CD8-positive, alpha-beta memory T cell (primary cell): ENCODE measurements at places on chromosomes 12 and 14. TPM values are rescaled to one million over a fixed set of nuclear protein-coding genes. Genes with fewer than 3 reads are reported as not detected.

- no peak overlapping the region for H3K4me3 ChIP-seq
- H3K36me3 ChIP-seq: no peaks in the 10 kb centered on the region
- H3K27me3 ChIP-seq: no peaks in the 10 kb centered on the region
- no peaks in the 10 kb centered on the region for H3K4me1 ChIP-seq
- no peak overlapping the region for H3K27ac ChIP-seq
Observed at GRCh38 chr14:83470466-83470865, 1936.8 kb upstream of the SEL1L start.

GRCh38 chr14:92768795-92769194, 20.4 kb upstream of the LGMN start:
- H3K27ac ChIP-seq: no peak overlapping the region

DNA sequence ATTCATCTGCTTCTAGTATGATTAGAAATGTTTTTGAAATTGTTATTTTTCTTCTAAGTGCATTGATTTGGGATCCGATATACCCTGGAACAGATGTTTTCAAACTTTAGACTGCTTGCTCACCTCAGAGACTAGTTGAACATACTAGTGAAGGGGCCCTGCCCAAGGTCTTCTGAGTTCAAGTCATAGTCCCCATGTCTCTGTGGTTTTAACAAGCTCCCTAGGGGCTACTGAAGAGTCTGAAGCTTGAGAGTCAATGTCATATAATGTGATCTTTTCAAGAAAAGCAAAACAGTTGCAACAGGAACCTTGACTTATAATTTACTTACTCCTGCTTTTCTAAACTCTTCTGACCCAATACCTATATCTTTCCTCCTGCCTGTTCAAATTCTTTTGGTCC, 7.5 kb upstream of the UBE2N start:
- no peak overlapping the region for H3K27ac ChIP-seq
- H3K4me1 ChIP-seq: peaks cover 16% of the 10 kb centered on the region
- H3K27me3 ChIP-seq: no peaks in the 10 kb centered on the region
- H3K36me3 ChIP-seq: no peaks in the 10 kb centered on the region
- DNase-seq: no peak
- no peak overlapping the region for H3K4me3 ChIP-seq

Gene CLEC4A
- total RNA-seq: 1.1 TPM

GRCh38 chr14:67173719-67174118, 15.5 kb upstream of the GARIN2 start:
- H3K4me1 ChIP-seq: no peaks in the 10 kb centered on the region
- H3K27ac ChIP-seq: no peak overlapping the region
- H3K4me3 ChIP-seq: no peak overlapping the region
- H3K27me3 ChIP-seq: no peaks in the 10 kb centered on the region

Gene FAM186B
- 0.15 TPM for total RNA-seq

Gene TAS2R50
- total RNA-seq: 0.22 TPM

Gene TMBIM4
- 60.0 TPM for total RNA-seq

- H3K27ac ChIP-seq: no peak overlapping the region
- no peak overlapping the region for H3K4me3 ChIP-seq
- no peaks in the 10 kb centered on the region for H3K27me3 ChIP-seq
- DNase-seq: no peak
- H3K36me3 ChIP-seq: no peaks in the 10 kb centered on the region
Observed at GRCh38 chr12:58719161-58719560, 201.1 kb downstream of the LRIG3 start.

DNA sequence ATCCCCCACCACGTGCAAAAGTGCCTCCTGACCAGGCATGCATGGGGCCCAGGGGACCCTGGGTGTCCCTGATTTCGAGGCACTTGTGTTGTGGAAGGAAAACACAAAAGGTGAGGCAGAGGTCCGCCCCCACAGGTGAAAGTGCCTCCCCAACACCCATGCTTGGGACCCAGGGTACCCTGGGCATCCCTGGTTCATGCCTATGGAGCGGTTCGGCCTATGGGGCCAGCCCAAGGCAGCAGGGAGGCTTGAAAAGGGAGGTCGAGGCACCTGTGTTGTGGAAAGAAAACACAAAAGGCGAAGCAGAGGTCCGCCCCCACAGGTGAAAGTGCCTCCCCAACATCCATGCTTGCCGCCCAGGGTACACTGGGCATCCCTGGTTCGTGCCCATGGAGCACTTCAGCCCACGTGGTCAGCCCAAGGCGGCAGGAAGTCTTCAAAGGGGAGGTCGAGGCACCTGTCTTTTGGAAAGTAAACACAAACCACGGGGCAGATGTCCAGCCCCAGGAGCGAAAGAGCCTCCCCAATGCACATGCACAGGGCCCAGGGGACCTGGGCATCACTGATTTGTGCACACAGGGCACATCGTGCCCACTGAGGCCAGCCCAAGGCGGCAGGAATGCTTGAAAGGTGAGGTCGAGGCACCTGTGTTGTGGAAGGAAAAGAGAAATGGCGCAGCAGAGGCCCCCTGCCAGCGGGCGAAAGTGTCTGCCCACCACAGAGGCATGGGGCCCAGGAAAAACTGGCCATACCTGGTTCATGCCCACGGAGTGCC, 375.5 kb downstream of the ALG10 start:
- H3K4me3 ChIP-seq: no peak overlapping the region
- DNase-seq: no peak
- H3K36me3 ChIP-seq: no peaks in the 10 kb centered on the region

DNA sequence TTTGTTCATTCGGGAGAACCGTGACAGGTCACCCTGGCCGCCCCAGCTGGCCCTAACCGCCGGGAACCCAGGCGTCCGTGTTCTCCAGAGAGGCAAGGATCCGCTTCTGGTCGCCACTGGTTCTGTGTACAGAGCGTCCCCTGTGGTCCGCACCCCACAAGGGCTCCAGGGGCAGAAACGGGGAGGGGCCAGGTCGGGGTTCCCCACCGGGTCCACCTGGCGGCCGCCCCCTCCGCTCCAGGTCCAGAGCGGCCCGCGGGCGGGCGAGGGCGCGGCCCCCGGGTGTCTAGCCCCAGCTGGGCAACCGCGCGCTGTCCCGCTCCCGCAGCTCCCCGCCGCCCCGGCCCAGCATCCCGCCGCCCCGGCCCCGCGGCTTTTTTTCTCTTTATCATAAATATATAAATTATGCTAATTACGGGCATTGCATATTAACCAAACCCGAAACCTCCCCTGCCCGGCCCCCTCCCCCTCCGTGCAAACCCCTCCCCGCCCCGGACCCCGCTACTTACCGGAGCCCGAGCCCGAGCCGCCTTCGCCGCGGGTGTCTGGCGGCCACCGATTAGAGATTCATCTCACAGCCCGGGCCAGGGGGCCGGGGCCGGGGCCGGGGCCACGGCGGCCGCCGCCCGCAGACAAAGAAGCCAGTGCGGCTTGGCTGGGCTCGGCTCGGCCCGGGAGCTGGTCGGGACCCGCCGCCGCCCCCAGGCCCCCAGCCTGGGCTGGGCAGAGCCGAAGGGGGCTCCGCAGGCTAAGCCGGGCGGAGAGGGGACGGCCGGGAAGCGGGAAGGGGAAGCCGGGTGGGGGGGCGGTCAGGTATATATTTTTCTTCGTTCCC, 512 bp downstream of the POU6F1 start:
- DNase-seq: peak; percentile 45
- H3K27me3 ChIP-seq: no peaks in the 10 kb centered on the region
- H3K36me3 ChIP-seq: no peaks in the 10 kb centered on the region
- peak overlapping the region; percentile 96 for H3K4me3 ChIP-seq
- H3K27ac ChIP-seq: peak overlapping the region; percentile 90

DNA sequence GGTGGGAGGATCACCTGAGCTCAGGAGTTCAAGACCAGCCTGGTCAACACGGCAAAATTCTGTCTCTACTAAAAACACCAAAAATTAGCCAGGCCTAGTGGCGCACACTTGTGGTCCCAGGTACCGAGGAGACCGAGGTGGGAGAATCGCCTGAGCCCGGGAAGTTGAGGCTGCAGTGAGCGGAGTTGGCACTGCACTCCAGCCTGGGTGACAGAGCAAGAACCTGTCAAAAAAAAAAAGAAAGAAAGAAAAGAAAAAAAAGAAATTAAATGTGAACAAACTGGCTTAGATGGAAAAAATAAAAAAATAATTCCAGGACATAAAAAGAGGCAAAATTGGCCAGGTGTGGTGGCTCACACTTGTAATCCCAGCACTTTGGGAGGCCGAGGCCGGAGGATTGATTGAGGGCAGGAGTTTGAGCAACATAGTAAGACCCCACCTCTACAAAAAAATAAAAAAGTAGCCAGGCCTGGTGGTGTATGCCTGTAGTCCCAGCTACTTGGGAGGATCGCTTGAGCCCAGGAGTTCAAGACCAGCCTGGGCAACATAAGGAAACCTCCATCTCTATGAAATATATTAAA, 3.5 kb downstream of the TMEM119 start:
- no peak overlapping the region for H3K4me3 ChIP-seq
- no peak overlapping the region for H3K27ac ChIP-seq
- H3K36me3 ChIP-seq: no peaks in the 10 kb centered on the region
- no peaks in the 10 kb centered on the region for H3K4me1 ChIP-seq
- H3K27me3 ChIP-seq: no peaks in the 10 kb centered on the region

Gene DAAM1
- total RNA-seq: 12.3 TPM

Gene SLC38A4
- total RNA-seq: not detected

- no peaks in the 10 kb centered on the region for H3K27me3 ChIP-seq
- no peak overlapping the region for H3K27ac ChIP-seq
- peaks cover 88% of the 10 kb centered on the region for H3K36me3 ChIP-seq
- no peak for DNase-seq
- peaks cover under 1% of the 10 kb centered on the region for H3K4me1 ChIP-seq
Observed at GRCh38 chr12:49049566-49050224, 10.9 kb downstream of the KMT2D start.

Gene VRTN
- total RNA-seq: not detected

- no peaks in the 10 kb centered on the region for H3K4me1 ChIP-seq
- H3K4me3 ChIP-seq: no peak overlapping the region
- no peaks in the 10 kb centered on the region for H3K27me3 ChIP-seq
- no peak for DNase-seq
Observed at GRCh38 chr14:61113561-61114225, 132.6 kb downstream of the SLC38A6 start.

- H3K27me3 ChIP-seq: no peaks in the 10 kb centered on the region
- no peak overlapping the region for H3K4me3 ChIP-seq
- no peak for DNase-seq
- H3K27ac ChIP-seq: no peak overlapping the region
Observed at GRCh38 chr14:75800792-75801191, 139.7 kb downstream of the TTLL5 start.

Gene MIP
- total RNA-seq: not detected

Gene DENND5B
- total RNA-seq: not detected

GRCh38 chr12:48061938-48062719, 43.8 kb downstream of the SENP1 start:
- no peaks in the 10 kb centered on the region for H3K4me1 ChIP-seq
- no peak overlapping the region for H3K27ac ChIP-seq
- H3K27me3 ChIP-seq: no peaks in the 10 kb centered on the region
- H3K36me3 ChIP-seq: peaks cover 54% of the 10 kb centered on the region
- H3K4me3 ChIP-seq: no peak overlapping the region

Gene MMP17
- total RNA-seq: 0.29 TPM

DNA sequence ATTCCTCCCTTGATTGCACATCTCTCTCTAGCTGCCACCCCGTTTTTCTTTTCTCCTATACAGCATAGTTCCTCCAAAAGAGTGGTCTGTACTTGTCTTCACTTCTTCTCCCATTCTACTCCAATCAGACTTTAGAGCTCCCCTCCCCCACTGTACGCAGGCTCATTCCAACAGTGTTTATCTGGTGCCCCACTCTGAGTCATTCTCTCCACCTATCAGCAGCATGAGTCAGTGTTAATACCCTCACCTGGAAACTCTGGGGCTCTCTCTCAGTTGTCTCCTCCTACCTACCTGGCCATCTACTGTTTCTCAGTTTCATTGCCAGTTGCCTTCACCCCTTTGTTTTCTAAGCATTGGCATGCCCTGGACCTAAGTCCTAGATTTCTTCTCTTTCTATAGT, 175.1 kb upstream of the ARHGAP5 start:
- no peaks in the 10 kb centered on the region for H3K27me3 ChIP-seq
- H3K36me3 ChIP-seq: no peaks in the 10 kb centered on the region
- DNase-seq: no peak
- H3K27ac ChIP-seq: no peak overlapping the region

Gene POTEG
- total RNA-seq: not detected

DNA sequence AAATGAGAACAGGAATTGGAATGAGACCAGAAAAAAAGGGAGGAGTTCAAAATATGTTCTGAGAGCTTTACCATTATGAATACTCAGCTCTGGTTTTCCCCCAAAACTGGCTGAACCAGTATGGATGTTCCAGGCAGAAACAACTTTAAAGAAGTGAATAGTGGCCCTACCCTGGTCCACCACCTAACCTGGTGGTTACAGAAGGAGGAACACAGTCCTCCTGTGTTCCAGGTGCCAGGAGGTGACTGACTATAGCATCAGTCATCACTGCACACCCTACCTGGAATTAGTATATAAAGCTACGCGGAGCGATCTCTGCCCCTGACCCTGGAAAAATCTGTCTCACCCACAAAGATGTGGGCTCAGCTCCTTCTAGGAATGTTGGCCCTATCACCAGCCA, at the start of gene A2ML1:
Gene A2ML1 (plus strand): TSS at position 324 of the 400 bp plus-strand sequence. CDS start 31 bp downstream, at position 355.
- DNase-seq: no peak
- no peaks in the 10 kb centered on the region for H3K4me1 ChIP-seq

GRCh38 chr12:27780612-27781408, 774 bp upstream of the MANSC4 start:
- peak; percentile 56 for DNase-seq
- peaks cover 27% of the 10 kb centered on the region for H3K4me1 ChIP-seq
- peak overlapping the region; percentile 83 for H3K4me3 ChIP-seq
- peak overlapping the region; percentile 65 for H3K27ac ChIP-seq
- H3K36me3 ChIP-seq: no peaks in the 10 kb centered on the region

DNA sequence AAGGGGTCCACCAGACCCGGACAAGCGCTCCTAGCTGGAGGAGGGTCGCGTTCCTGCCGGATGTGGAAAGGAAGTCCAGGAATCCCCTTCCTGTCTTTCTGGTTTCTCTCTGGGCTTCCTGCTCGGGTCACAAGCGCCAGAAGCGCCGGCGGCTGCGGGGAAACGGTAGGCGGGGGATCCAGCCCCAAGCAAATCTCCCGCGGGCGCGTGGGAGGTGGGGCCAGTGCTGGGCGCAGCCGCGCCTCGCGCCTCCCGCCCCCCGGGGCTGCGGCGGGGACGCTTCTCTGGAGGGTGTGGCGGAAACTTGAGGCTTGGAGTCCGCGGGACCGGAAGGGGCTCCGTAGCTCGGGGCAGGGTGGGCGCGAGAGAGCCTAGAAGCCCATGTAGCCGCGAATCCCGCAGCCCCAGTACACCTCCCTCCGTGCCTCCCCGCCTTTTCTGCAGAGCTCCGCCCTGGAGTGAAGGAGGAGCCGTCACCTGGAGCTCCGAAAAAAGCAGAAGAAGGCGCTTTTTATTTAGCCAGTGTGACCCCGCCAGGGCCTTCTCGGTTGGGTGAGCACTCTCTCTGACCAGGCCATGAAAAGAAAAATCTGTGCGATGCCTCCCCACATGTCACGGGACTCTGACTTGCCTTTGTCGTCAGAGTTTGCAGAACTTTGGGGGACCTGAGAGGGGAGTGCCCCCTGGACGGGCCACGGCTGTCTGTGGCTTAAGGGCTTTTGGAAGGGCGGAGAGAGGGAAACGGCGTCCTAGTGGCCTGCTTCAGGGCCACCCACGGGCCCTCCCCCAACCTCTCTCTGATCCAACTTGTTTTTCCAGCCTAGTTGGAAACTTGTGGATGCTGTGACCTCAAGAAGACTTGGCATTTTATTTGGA, 21.4 kb upstream of the CLEC2D start:
- H3K27me3 ChIP-seq: no peaks in the 10 kb centered on the region
- peak overlapping the region; percentile 92 for H3K4me3 ChIP-seq
- peak; percentile 86 for DNase-seq
- H3K36me3 ChIP-seq: no peaks in the 10 kb centered on the region

Gene KIF5A
- 2.1 TPM for total RNA-seq

Gene IFNG-AS1
- total RNA-seq: 0.95 TPM
